ENCODE measurements at places on chromosomes 1 and 21.
A peak's percentile ranks its signal among the peaks of the same experiment; 100 is the strongest.

GRCh38 chr21:44603109-44603875 lies 2.9 kb downstream of the KRTAP10-7 start:
- DNase-seq = no peak

DNA sequence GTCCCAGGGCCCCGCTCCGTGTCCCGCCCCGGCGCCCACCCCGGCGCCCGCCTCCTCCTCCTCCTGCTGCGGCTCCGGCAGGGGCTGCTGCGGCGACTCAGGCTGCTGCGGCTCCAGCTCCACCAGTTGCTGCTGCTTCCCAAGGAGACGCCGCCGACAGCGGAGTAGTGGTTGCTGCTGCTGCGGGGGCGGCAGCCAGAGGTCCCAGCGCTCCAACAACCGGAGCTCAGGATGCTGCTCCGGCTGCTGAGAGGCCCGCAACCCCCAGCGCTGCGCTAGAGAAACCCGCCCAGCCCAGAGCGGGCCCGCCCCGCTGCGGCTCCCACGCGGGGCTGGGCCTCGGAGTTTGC lies 1.1 kb downstream of the CRCT1 start:
- DNase-seq = no peak

- no peak for DNase-seq
Measured at GRCh38 chr1:169090308-169090899, 16.1 kb upstream of the ATP1B1 start.

DNA sequence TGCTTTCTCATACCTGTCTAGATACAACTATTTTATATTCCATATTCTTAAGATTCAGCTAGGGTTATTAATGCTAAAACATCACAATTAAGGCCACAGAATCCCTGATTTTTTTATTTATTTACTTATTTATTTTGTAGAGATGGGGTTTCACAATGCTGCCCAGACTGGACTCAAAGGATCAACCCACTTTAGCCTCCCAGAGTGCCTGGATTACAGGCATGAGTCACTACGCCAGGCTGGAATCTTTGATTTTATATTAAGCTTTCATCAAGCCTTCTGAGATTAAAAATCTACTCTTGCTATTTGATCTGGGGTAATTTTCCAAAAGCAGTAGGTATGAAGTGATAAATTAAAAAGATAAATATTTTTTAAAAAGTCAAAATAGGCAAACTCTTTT lies 38.9 kb downstream of the MCOLN2 start:
- no peak for DNase-seq

GRCh38 chr1:203776636-203777035 lies 11.7 kb downstream of the LAX1 start:
- DNase-seq = no peak

- DNase-seq = no peak
Measured at GRCh38 chr1:11524465-11525150, 45.7 kb downstream of the DISP3 start.

DNA sequence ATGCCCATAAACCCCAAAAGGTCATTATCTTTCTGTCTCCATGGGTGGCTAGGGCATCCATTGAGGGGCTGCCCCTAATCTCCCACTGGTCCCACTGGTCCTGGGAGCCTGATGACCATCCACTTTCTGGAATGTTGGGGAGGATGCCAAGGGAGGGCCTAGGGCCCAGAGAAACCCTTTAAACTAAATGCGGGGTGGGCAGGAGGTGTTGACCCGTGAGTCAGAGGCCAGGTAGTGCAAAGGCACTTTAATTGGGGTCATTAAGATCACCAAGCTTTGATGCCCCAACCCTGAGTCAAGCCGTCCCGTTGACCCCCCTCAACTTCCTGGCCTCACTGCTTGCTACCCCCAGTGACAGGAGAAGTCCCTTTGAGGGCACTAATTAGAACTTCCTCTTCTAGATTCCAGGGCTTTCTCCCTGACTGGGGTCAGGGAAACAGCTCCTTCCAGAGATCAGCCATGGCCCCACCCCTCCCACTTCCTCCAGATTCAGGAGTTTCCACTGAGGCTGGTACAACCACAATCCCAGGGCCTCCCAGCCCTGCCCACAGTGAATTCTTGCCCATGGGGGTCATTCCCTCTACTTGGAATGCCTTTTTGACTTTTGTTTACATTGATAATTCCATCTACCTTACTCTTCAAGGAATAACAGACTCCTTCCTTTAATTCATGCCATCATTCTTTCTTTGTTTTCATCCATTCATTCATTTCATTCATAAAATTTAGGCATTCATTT lies 15.5 kb upstream of the SERINC2 start:
- no peak for DNase-seq

GRCh38 chr21:41418956-41419680 lies 6.9 kb upstream of the MX1 start:
- no peak for DNase-seq

GRCh38 chr1:43073490-43074230 lies 98.4 kb downstream of the EBNA1BP2 start:
- DNase-seq = peak; percentile 100

Measured in NCI-H510A treated with DMSO at 0.1 percent for 48 hours (cell line).